Stimulated activated CD4-positive, alpha-beta T cell treated with anti-CD3 and anti-CD28 coated beads, Interleukin-4, amount 100 ng/mL, for 4 hours (primary cell): ENCODE measurements at places on chromosomes 1 and 21.
A peak's percentile ranks its signal among the peaks of the same experiment; 100 is the strongest.

- no peak for DNase-seq
Observed at GRCh38 chr1:46490656-46491442, 1.2 kb downstream of the DMBX1 start.

DNA sequence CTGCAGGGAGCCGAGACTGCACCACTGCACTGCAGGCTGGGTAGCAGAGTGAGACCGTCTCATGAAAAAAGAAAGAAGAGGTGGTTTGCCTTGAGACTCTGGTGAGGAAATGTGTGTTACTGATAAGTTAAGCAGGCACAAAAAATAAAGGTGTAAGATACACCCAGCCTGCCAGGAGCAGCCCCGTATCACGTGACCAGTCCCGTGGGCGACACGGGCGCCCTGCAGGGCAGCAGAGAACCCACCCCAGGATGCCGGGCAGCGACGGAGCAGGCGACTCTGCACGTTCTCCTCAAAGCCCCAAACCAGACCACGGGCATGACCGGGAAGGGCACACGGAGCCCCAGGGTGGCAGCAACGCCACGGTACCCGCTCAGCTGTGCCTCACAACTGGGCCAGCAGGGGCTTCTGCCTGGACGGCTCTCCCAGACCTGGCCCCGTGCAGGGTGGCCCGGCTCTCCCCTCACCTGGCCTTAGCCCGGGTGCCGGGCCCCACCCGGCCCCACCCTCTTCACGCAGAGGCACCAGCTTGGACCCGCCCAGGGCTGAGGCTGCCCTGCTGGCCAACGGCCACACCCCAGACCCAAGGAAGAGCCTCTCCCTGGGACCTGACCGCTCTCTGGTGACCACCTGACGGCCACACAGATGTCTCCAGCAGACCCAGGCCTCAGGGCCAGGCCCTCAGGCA lies 8.1 kb upstream of the TNFRSF4 start:
- no peak for DNase-seq

- DNase-seq = no peak
Observed at GRCh38 chr1:185409763-185410528, 92.9 kb upstream of the IVNS1ABP start.

GRCh38 chr1:168396940-168397684 lies 116.4 kb downstream of the TBX19 start:
- DNase-seq = no peak

- no peak for DNase-seq
Observed at GRCh38 chr21:26057477-26058170, 112.9 kb downstream of the APP start.

DNA sequence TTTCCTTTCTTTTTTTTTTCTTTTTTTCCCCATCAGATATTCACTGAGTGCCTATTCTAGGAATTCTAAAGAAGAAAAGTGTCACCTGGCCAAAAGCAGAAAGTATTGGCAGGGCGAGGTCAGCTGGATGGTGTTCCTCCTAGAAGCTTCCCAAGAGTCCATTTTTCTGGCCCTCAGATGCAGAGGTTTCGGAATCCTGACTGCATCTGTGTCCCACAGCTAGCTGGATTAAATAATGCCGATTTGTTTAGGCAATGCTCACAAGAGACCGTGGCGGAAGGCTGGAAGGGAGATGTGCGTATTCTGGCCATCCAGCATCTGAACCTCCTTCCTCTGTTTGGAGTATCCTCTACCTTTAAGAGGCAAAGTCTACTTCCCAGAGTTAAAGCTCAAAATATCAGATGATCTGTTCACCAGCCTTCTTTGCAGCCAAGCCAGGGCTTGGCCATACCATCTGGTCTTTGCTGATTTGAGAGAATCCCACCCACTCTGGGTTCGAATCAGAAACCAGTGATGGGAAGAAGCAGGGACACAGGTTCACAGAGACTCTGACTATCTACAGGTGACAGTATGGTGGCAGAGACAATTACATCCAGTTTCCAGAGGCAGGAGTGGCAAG lies 5.4 kb upstream of the TENT5C start:
- no peak for DNase-seq

GRCh38 chr1:11516961-11517635 lies 38.1 kb downstream of the DISP3 start:
- DNase-seq = no peak

DNA sequence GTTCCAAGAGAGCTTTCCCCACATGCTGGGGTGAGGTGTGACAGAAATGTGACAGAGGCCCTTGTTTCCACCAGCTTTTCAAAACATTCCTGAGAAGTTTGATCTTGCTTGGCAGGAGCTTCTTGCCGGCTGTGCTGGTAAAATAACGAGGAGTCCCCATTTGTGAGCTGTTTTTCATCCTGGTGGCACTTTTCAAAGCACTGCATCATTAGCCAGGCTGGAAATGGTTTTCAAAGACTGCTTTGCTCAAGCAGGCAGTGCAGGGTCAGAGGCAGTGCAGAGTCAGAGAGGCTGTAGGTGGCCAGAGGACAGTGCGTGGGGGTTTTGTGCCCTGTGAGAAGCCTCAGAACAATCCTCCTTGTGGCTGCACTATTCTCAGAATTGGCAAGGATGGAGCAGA lies 75.8 kb upstream of the KCNA3 start:
- no peak for DNase-seq

GRCh38 chr1:17014671-17015567 lies 3.2 kb upstream of the ATP13A2 start:
- DNase-seq = no peak

DNA sequence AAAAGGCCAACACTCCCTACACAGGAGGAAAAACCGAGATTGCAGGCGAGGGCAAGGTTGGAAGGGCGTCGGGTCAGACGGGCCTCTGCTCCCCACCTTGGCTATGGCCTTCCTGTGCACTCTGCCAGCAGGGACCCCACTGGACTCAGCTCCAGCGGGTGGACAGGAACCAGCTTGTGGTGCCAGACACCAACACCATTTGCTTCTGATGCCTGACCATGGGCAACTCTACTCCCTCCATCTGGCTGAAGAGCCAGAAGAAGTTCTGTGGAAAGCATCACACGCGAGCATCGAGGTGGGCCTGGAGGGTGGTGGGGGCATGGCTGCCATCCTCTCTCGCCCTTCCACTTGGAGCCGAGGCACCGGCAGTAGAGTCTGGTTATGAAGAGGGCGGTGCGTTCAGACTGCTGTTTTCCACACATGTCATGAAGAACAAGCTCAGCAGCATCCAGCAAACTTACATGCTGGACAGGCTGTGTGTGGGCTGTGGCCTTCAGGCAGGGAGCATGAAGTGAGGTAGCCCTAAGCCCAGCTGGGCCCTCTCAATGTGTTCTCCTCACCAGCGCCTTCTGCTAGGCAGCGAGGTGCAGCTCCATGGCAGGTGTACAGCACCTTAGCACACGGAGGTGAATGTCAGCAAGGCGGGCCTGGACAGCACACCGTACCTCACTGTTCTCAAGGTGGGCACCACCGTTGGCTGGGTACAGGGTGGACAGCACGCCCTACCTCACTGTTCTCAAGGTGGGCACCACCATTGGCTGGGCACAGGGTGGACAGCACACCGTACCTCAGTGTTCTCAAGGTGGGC lies 15.6 kb upstream of the ZNF669 start:
- no peak for DNase-seq

GRCh38 chr1:67298762-67299161 lies 8.9 kb upstream of the IL12RB2 start:
- no peak for DNase-seq

DNA sequence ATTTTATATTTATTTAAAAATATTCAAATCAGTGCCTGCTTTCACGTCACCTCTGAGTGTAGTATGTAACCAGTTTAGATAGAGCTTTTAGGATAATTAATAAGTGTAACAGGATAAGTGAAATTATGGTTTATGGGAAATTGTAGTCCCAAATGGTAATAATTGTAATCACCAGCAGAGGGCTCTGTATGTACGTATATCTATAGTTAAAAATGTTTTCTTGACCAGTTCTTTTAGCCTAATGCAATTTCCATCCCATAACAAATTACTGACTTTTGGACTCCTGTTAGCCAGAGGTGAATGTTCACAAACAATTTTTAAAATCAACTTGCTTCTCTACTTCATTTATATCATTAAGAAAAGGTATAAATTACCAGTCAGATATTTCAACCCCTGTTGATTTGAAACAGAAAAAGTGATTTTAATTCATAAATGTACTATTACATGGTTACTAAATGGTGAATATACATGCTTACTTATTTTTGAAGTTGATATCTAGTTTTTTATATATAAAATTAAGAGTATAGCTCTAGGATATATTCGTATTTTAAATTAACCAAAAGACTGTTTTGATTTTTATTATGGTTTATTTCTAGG lies 25.3 kb downstream of the SLC30A7 start:
- no peak for DNase-seq

- no peak for DNase-seq
Observed at GRCh38 chr1:109404838-109405237, 7.1 kb upstream of the SORT1 start.

DNA sequence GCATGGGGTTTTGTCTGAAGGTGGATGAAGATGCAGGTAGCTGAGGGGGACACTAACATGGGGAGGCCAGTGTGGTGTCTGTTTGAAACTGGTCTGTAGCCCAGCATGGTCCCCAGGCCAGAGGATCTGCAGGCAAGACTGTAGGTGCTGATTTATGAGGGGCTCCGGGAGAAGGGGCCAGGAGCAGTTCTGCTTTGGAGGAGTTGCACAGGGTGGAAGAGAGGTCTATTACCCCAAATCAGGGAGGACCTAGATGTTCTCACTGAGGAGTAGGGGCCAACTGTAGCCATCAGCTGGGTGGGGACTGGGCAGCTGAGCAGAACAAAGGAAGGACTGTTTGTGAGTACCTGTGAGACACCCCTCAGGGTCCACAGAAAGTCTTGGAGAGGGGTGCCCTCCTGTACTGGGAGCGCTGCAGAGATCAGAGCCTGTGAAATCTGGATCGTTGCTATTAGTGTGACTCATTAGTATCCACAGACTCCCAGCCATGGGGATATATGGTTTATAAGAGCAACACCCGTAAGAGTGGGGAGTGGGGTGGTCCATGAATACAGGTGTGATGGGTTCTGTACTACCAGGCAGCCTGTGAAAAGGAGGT lies 64.3 kb upstream of the IRF2BP2 start:
- no peak for DNase-seq

GRCh38 chr1:239879321-239880170 lies 212.1 kb upstream of the FMN2 start:
- DNase-seq = no peak

DNA sequence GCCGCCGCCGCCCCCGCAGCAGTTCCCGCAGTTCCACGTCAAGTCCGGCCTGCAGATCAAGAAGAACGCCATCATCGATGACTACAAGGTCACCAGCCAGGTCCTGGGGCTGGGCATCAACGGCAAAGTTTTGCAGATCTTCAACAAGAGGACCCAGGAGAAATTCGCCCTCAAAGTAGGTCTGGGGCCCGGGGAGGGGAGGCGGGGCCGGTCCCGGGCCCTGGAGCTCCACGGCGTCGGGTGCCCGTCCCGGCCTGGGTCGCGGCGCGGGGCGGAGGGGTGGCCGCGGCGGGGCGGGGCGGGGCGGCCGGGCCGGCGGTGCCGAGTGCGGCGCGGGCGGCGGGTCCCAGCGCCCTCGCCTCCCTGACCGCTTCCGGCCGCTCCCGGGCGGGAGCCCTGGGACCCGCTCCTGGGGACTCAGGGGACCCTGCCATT lies 646 bp downstream of the MAPKAPK2 start:
- DNase-seq = peak; percentile 32

GRCh38 chr21:17903029-17903806 lies 84.1 kb upstream of the C21orf91 start:
- DNase-seq = no peak

GRCh38 chr1:109263234-109263596 lies 13.9 kb downstream of the CELSR2 start:
- no peak for DNase-seq

- no peak for DNase-seq
Observed at GRCh38 chr1:16921391-16922185, at the start of gene CROCC. Gene CROCC (plus strand): TSS chr1:16921931. CDS start chr1:16922019, 88 bp downstream.

DNA sequence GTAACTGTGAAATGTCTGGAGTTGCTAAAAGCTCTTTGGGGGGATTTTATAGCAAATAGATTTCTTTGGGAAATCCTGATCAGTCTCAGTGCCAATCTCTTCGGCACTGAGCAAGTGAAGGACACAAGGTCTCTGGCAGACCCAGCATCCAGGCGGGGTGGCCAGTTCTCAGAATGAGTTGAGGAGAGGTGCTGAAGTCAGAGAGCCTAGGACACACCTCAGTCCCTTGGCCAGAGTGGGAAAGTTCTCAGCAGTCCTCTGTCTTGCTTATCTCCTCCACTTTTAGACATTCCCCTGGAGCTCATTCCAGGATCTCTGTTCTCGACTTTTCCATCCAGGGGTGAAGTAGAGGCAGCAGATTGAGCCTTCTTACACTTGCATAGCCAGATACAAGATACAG lies 6.7 kb downstream of the HLX start:
- no peak for DNase-seq

- DNase-seq = no peak
Observed at GRCh38 chr1:197825541-197825940, 50.3 kb upstream of the DENND1B start.

DNA sequence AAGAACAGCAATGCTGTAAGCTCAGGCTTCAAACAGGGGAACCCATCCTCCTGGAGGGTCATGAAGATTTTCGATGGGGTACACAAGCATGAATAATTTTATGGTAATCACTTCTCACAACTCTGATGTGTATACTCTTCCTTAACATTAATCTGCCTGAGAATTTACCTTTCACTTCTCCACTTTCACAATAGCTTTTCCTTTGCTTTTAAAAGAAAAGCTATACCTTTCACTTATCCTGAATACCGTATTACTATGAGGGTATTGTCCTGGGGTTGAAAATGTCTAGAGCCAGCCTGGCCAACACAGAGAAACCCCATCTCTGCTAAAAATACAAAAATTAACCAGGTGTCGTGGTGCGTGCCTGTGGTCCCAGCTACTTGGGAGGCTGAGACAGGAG lies 12.7 kb upstream of the ZYG11B start:
- DNase-seq = no peak

DNA sequence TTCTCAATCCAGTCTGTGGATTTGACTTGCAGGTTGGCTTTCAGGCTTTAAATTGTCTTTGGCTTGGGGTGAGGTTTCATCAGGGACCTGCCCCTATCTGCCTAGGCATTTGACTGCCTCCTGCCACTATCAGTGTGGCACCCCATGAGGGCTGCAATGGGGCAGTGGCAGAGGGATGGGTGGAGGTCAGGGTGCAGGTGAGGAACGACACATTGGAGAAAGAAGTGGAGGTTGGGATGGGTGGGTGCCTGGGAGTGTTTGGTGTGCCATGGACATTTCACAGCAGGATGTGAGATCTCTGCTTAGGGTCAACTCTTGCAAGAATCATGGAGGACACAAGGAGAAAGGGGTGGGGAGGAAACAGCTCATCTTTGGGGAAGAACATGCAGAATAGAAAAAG lies 625.1 kb downstream of the PTPRU start:
- DNase-seq = no peak
